ENCODE measurements at places on chromosomes 7 and 10.

DNA sequence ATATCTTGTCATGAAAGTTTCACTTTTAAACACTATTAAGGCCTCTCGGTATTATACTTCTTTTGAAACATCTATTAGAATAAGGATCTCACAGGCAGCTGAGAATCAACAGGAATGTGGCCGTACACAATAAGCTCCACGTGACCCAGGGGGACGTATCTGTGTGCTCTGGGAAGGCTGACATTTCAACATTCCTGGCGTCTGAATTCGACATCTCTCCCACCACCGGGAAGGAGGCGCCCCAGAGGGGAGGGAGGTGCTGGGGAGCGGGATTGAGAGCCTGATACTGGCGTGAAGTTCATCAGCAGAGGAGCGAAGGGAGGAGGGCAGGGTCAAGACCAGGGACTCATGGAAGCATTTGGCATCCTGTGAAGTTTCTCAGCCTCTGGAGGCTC lies 401.3 kb downstream of the DNAJB6 start:
- DNase-seq = no peak

DNA sequence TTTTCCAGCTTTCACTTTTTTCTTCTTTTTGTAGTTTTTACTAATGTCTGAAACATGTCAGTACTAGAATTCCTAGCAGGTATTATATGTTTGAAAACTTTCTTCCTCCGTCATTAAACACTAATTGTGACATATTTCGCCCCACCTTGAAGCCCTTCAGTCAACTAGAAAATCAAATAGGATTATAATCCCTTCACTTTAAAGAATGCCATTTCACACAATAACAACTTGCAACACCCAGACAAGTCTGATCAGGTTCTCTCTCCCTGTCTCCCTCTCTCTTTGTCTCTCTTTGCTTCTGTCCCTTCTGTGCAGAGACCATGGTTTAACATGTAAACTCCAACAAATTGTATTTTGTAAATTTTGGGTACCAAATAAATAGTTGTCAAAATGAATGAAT lies 373.5 kb downstream of the SEMA3D start:
- no peak for DNase-seq

DNA sequence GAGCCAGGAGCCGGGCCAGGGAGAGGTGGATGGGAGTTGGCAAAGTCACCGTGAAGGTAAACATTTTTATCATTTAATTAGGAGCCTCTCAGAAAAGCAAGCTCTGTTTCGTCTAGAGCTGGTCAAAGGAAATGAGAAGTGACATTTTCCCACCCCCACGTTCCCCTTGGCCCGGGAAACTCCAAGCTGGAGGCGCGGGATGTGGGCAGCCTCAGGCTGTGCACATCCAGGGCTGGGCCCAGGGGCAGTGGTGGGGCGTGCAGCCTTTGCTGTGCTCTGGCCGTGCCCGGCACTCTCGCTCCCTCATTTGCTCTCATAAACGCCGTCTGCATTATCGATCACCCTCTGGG lies 135.6 kb upstream of the RET start:
- no peak for DNase-seq

DNA sequence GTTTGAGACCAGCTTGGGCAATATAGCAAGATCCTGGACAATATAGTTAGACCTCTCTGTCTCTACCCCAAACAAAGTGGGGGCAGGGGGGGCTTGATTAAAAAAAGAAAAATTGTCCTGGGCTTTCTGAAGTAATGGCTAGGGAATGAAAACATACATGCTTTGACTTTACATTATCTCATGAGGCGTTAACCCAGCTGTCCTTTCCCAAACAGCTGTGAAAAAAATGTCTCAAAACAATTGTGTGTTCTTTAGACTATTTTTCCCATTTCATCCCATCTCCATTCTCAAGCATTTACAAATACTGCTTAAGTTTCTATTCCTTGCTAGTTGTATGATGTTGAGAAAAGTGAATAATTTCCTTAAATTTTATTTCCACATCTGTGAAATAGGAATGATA lies 27.0 kb upstream of the CDK13 start:
- DNase-seq = no peak

GRCh38 chr7:125592331-125592730 lies 662.7 kb upstream of the POT1 start:
- no peak for DNase-seq

- no peak for DNase-seq
Observed at GRCh38 chr10:101414034-101414433, 60.1 kb downstream of the BTRC start.

DNA sequence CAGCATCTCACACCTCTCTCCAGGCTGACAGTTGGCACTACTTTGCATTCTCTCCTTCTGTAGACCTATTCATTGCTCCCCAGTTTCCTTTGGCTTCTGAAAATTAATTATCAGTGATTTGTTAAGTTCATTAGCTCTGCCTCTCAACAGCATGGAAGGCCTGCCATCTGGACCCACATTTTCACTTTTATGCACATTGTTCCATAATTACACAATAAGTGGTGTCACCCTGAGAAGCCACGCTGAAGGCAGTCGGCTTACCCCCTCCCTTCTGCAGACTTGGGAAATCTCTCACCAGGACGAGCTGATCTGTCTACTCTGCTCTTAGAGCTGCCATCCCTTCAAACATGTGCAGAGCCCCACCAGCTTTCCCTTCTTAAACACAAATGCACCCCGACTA lies 64.7 kb downstream of the SLIT1 start:
- DNase-seq = no peak

DNA sequence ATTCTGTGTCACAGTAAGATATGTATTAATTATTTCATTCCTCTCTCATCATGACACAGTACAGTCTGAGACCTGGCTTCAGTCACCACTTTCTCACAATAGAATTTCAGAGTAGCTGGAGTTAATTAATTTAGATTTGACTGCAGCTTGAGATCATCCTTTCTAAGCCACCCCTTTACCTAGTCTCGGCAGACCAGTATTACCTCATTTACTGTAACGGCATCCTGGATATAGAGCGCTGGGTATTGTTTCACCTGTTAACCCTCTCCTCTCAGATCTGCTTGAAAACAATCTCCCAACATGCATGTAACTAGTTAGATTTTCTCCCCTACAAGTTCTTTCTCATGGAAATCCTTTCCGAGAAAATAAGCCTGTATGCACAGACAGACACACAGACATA lies 1057.5 kb downstream of the GATA3 start:
- no peak for DNase-seq

- no peak for DNase-seq
Observed at GRCh38 chr7:69770613-69771012, 172.3 kb downstream of the AUTS2 start.

GRCh38 chr10:85168243-85168642 lies 839.9 kb downstream of the CCSER2 start:
- DNase-seq = no peak

GRCh38 chr10:47314416-47314970 lies 7.8 kb upstream of the GDF2 start:
- no peak for DNase-seq

- no peak for DNase-seq
Observed at GRCh38 chr10:113292086-113292485, 260.8 kb upstream of the HABP2 start.

GRCh38 chr7:1854866-1855724 lies 185.0 kb downstream of the ELFN1 start:
- no peak for DNase-seq

- no peak for DNase-seq
Observed at GRCh38 chr7:84073186-84073875, 121.3 kb downstream of the SEMA3A start.

All from stimulated activated CD4-positive, alpha-beta T cell treated with anti-CD3 and anti-CD28 coated beads, Interleukin-1b, Interleukin-23, amount 100 ng/mL, for 48 hours (primary cell).